ENCODE measurements at places on chromosomes 3 and 15. TPM values are rescaled to one million over a fixed set of nuclear protein-coding genes. Genes with fewer than 3 reads are reported as not detected.

- peaks cover 11% of the 10 kb centered on the region for H3K4me1 ChIP-seq
- no peak overlapping the region for H3K4me3 ChIP-seq
- DNase-seq: no peak
These were observed 11.8 kb upstream of the TLE3 start for GRCh38 chr15:70109531-70109930.

GRCh38 chr15:80694611-80695098 is 455 bp upstream of the ABHD17C start:
- peak overlapping the region; percentile 93 for H3K27ac ChIP-seq
- peak overlapping the region; percentile 82 for H3K4me3 ChIP-seq
- peaks cover 9% of the 10 kb centered on the region for H3K4me1 ChIP-seq
- no peak for DNase-seq
- no peaks in the 10 kb centered on the region for H3K27me3 ChIP-seq
- H3K36me3 ChIP-seq: no peaks in the 10 kb centered on the region

DNA sequence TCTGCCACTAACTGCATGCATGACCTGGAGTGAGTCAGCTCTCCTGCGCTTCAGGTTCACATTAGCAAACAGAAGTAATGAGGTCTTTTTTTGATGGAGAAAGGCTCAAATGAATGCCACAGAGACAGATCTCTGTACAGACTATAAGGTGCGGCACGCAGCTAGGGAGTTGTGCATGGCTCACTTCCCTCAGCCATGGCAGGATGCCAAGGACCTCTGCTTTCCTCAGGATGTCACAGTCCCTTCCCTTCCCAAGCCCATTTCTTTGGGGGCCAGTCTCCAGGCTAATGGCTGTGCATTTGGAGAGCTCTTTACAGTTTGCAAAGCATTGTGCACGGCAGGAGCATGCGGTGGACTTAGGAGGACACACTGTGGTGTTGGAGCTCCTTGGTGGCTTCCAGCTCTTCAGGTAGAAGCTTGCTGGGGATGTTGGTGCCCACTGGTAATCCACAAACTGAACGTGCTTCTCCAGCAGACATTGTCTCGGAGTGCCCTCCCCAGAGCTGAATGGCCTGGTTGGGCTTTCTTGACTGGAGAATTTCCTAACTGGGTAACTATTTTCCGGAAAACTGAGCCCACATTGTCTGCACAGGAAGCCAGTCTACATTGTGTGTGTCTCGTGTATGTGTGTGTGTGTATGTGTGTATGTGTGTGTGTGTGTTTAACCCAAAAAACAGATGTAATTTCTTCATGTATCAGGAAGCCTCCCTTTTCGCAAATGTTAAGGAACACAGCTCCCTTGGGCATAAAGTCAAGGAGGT is 172.5 kb upstream of the TLE3 start:
- peak; percentile 51 for DNase-seq
- H3K36me3 ChIP-seq: no peaks in the 10 kb centered on the region
- H3K27ac ChIP-seq: peak overlapping the region; percentile 76
- no peaks in the 10 kb centered on the region for H3K27me3 ChIP-seq

GRCh38 chr3:28903171-28903601 is 377.7 kb upstream of the RBMS3 start:
- peak; percentile 77 for DNase-seq
- no peaks in the 10 kb centered on the region for H3K27me3 ChIP-seq
- H3K4me3 ChIP-seq: no peak overlapping the region
- no peak overlapping the region for H3K27ac ChIP-seq

The CADM2 gene
- total RNA-seq: 0.61 TPM

DNA sequence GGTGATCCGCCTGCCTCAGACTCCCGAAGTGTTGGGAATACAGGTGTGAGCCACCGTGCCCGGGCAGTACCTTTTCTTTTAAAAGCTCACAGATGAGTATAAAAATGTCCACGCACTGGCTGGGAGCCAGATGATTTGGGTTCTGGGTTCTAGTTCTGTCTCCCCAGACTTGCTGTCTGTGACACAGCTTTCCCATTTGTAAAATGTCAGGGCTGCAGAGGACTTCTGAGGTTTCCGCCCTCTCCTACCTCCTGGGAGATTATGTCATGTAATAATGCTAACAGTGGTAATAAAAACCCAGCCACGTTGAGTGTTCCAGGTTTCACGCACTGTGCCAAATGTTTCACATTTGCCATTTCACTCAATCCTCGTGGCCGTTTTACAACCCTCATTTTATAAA is 1.3 kb upstream of the PPP4R2 start:
- H3K4me3 ChIP-seq: no peak overlapping the region
- H3K36me3 ChIP-seq: no peaks in the 10 kb centered on the region
- no peaks in the 10 kb centered on the region for H3K27me3 ChIP-seq

DNA sequence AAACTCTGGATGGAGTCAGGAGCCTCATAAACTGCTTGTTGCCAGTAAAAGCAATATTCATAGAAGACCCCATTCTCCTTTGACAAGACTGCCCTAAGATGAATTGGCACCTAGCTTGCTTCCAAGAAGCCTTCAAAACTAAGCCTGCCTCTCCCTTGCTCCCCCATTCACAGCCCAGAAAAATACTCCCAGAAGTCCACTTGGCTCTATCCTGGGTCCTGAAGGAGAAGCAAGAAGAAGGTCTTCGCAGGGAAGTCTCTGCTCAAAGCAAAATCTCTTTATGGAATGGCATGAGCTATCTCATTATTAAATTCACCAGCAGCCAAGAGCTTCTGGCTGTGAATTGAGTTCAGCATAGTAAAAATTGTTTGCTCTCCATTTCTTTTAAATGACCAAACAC is 230.2 kb upstream of the ARRDC4 start:
- no peak overlapping the region for H3K27ac ChIP-seq
- no peaks in the 10 kb centered on the region for H3K36me3 ChIP-seq
- no peaks in the 10 kb centered on the region for H3K4me1 ChIP-seq
- DNase-seq: no peak
- H3K4me3 ChIP-seq: no peak overlapping the region

The P2RY14 gene
- 4.2 TPM for total RNA-seq

The ZNF501 gene
- total RNA-seq: 2.1 TPM

GRCh38 chr3:58055314-58055713 is 47.1 kb downstream of the FLNB start:
- DNase-seq: no peak
- H3K4me3 ChIP-seq: no peak overlapping the region
- H3K27ac ChIP-seq: no peak overlapping the region
- no peaks in the 10 kb centered on the region for H3K27me3 ChIP-seq
- H3K4me1 ChIP-seq: peaks cover 25% of the 10 kb centered on the region
- no peaks in the 10 kb centered on the region for H3K36me3 ChIP-seq

GRCh38 chr3:184040010-184040409 is 8.5 kb downstream of the HTR3D start:
- H3K27me3 ChIP-seq: no peaks in the 10 kb centered on the region
- DNase-seq: no peak
- no peaks in the 10 kb centered on the region for H3K4me1 ChIP-seq

The SLC22A14 gene
- total RNA-seq: not detected

- DNase-seq: no peak
- no peak overlapping the region for H3K4me3 ChIP-seq
- H3K27ac ChIP-seq: no peak overlapping the region
- no peaks in the 10 kb centered on the region for H3K27me3 ChIP-seq
These were observed 47.2 kb downstream of the NCK1 start for GRCh38 chr3:136909187-136909586.

GRCh38 chr3:184261854-184262763 is 756 bp upstream of the CAMK2N2 start:
- peaks cover 32% of the 10 kb centered on the region for H3K27me3 ChIP-seq
- H3K4me3 ChIP-seq: peak overlapping the region; percentile 49
- no peak overlapping the region for H3K27ac ChIP-seq
- DNase-seq: no peak

DNA sequence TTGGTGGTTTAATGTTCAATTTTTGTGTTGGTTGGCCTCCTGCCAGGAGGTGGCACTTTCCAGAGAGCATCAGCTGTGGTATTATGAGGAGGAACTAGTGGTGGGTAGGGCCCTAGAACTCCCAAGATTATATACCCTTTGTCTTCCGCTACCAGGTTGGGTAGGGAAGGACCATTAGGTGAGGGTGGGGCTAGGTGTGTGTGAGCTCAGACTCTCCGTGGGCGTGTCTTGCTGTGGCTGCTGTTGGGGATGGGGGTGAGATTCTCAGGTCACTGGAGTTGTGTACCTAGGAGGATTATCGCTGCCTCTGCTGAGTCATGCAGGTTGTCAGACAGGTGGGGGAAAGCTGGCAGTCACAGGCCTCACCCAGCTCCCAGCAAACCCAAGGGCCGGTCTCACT is 187.1 kb downstream of the DPH6 start:
- no peak for DNase-seq
- no peak overlapping the region for H3K27ac ChIP-seq
- H3K36me3 ChIP-seq: no peaks in the 10 kb centered on the region
- H3K4me1 ChIP-seq: no peaks in the 10 kb centered on the region
- no peaks in the 10 kb centered on the region for H3K27me3 ChIP-seq
- no peak overlapping the region for H3K4me3 ChIP-seq

The DNAH12 gene
- total RNA-seq: 4.5 TPM

DNA sequence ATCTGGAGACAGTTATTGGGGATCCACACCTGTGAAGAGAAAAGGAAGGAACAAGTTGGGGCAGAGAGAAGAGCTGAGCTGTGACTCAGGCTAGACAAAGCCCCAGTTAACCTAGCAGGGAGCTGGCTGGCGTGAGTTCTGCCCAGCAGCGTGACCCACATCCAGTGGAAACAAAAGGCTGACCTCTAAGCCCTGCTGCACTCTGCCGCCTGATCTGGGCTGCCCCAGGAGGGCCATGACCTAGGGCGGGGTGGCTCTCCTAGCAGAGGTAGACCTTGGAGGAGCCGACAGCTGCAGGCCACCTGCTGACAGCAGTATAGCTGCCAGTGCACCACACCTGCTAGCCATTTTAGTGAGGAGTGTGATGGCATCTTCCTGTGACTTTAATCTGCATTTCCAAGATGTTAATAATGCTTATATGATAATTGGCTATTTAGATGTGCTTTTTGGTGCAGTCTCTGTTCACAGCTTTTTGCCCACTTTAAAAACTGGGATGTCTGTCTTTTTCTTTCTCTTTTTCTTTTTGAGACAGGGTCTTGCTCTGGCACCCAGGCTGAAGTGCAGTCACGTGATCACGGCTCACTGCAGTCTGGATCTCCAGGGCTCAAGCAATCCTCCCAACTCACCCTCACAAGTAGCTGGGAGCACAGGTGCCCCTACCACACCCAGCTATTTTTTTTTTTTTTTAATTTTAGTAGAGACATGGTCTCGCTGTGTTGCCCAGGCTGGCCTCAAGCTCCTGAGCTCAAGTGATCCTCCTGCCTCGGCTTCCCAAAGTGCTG is 78.1 kb downstream of the LSM3 start:
- DNase-seq: no peak
- H3K4me1 ChIP-seq: peaks cover 5% of the 10 kb centered on the region
- H3K36me3 ChIP-seq: no peaks in the 10 kb centered on the region
- H3K27ac ChIP-seq: no peak overlapping the region
- H3K4me3 ChIP-seq: no peak overlapping the region

GRCh38 chr3:26004172-26004571 is 214.3 kb downstream of the OXSM start:
- H3K4me1 ChIP-seq: no peaks in the 10 kb centered on the region
- H3K4me3 ChIP-seq: no peak overlapping the region
- H3K27ac ChIP-seq: no peak overlapping the region

- H3K27ac ChIP-seq: no peak overlapping the region
- DNase-seq: no peak
- H3K4me1 ChIP-seq: no peaks in the 10 kb centered on the region
- no peaks in the 10 kb centered on the region for H3K27me3 ChIP-seq
These were observed 727.8 kb downstream of the NLGN1 start for GRCh38 chr3:174125267-174125824.

Data from upper lobe of left lung (tissue), 6 donors.